Karpas-422 (cell line): ENCODE measurements at places on chromosomes 16 and 17.

GRCh38 chr16:88013091-88013609 is 61.9 kb downstream of the BANP start:
- peaks cover 10% of the 10 kb centered on the region; the same call in 1 of the 2 replicates for H3K36me3 ChIP-seq
- H3K27ac ChIP-seq, result no peak overlapping the region
- no peaks in the 10 kb centered on the region for H3K27me3 ChIP-seq
- H3K4me1 ChIP-seq, result peaks cover 17% of the 10 kb centered on the region

- no peak overlapping the region for H3K27ac ChIP-seq
- no peaks in the 10 kb centered on the region for H3K27me3 ChIP-seq
- no peaks in the 10 kb centered on the region for H3K4me1 ChIP-seq
- no peaks in the 10 kb centered on the region for H3K36me3 ChIP-seq
Observed at GRCh38 chr16:86828653-86829052, 250.3 kb downstream of the FOXL1 start.

GRCh38 chr17:69047368-69048263 is 13.1 kb downstream of the ABCA9 start:
- no peak overlapping the region for H3K4me3 ChIP-seq
- DNase-seq, result no peak
- no peaks in the 10 kb centered on the region for H3K36me3 ChIP-seq

DNA sequence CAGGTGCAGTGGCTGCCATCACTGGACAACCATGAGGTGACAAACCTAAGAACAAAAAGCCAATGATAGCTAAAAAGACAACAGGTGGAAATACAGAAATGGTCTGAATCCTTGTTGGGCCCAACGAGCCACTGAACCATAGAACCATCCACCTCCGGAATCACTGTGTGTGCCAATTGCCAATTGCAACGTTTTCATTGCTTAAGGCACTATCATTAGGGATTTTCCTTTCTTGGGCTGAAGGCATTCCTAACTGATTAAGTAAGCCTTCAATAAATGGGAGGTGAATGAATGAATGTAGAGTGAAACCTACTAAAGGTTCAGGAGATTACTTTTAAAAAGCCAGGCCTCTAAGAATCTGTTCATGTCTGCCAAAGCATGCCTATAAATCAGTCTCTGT is 3.6 kb downstream of the USP31 start:
- no peak overlapping the region for H3K27ac ChIP-seq
- no peak for DNase-seq
- H3K4me3 ChIP-seq, result no peak overlapping the region

DNA sequence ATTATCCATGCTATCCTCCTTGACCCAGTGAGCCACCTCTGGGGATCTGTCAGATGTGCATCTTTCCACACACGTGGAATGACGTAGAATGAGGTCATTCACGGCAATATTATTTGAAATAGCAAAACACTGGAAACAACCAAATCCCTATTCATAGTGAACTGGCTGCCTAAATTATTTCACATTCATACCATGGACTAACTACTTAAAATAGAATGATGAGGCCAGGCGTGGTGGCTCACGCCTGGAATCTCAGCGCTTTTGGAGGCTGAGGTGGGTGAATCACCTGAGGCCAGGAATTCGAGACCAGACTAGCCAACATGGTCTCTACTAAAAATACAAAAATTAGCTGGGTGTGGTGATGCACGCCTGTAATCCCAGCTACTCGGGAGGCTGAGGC is 75.5 kb downstream of the RAP1GAP2 start:
- no peak for DNase-seq
- no peaks in the 10 kb centered on the region for H3K4me1 ChIP-seq
- no peaks in the 10 kb centered on the region for H3K27me3 ChIP-seq
- no peak overlapping the region for H3K4me3 ChIP-seq
- no peak overlapping the region for H3K27ac ChIP-seq

GRCh38 chr16:11101283-11101682 is 154.7 kb downstream of the SOCS1 start:
- no peak for DNase-seq
- H3K4me1 ChIP-seq, result peaks cover 16% of the 10 kb centered on the region
- H3K36me3 ChIP-seq, result no peaks in the 10 kb centered on the region
- no peaks in the 10 kb centered on the region for H3K27me3 ChIP-seq
- no peak overlapping the region for H3K4me3 ChIP-seq
- no peak overlapping the region for H3K27ac ChIP-seq

GRCh38 chr17:66526827-66527226 is 224.4 kb downstream of the PRKCA start:
- no peaks in the 10 kb centered on the region for H3K36me3 ChIP-seq
- H3K4me1 ChIP-seq, result peaks cover 14% of the 10 kb centered on the region
- no peaks in the 10 kb centered on the region for H3K27me3 ChIP-seq
- no peak overlapping the region for H3K27ac ChIP-seq
- no peak overlapping the region for H3K4me3 ChIP-seq
- DNase-seq, result no peak

DNA sequence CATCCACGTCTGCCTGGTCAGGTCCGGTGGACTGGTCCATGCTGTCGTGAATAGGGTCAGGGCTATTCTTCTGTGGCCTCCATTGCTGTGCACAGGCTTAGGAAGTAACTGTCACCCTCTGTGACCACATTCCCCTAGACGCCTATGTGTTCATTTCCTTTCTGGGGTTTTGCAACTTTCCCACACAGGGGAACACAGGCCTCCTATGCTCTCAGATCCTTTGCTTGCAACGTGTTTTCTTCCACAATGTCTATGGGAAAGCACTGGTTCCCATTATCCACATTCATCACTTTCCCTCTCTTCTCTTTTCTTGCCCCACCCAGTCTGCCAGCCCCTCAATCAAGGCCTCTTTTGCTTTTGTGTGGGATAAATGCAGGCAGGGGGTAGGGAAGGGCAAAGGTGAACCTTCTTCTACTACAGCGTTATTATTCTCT is 43.2 kb upstream of the DNAJA2 start:
- no peak overlapping the region for H3K4me3 ChIP-seq
- peaks cover 3% of the 10 kb centered on the region; the same call in 1 of the 2 replicates for H3K4me1 ChIP-seq
- H3K27me3 ChIP-seq, result no peaks in the 10 kb centered on the region
- H3K36me3 ChIP-seq, result no peaks in the 10 kb centered on the region
- no peak for DNase-seq
- H3K27ac ChIP-seq, result no peak overlapping the region

GRCh38 chr16:67718668-67719047 is 458 bp downstream of the GFOD2 start:
- peak overlapping the region; percentile 83 for H3K4me3 ChIP-seq
- DNase-seq, result peak; percentile 71
- H3K36me3 ChIP-seq, result peaks cover 11% of the 10 kb centered on the region; the same call in 1 of the 2 replicates
- peak overlapping the region; percentile 83 for H3K27ac ChIP-seq
- H3K4me1 ChIP-seq, result peaks cover 65% of the 10 kb centered on the region
- H3K27me3 ChIP-seq, result no peaks in the 10 kb centered on the region

- no peaks in the 10 kb centered on the region for H3K27me3 ChIP-seq
- DNase-seq, result no peak
- H3K36me3 ChIP-seq, result no peaks in the 10 kb centered on the region
Observed at GRCh38 chr16:48426244-48427141, 41.3 kb upstream of the SIAH1 start.

GRCh38 chr16:22353933-22354541 is 20.4 kb downstream of the CDR2 start:
- DNase-seq, result no peak
- H3K27me3 ChIP-seq, result no peaks in the 10 kb centered on the region
- no peak overlapping the region for H3K27ac ChIP-seq
- no peaks in the 10 kb centered on the region for H3K4me1 ChIP-seq

DNA sequence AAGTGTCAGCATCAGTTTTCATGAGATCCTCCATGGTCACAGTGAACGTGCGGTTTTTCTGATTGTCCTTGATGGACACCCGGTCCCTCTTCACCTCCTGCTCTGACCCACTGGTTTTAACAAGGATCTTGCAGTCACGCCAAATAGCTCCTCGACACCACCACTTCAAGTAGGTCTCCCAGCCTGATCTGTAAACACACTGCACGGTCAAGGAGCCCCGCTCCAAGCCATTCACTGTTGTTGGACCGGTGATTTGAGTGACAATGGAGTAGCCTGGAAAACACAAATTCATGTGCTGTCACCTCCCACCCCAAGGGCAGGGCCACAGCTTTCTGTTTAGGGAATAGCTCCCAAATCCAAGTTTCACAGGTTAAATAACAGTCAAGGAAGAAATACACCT is 8.2 kb downstream of the CD300LF start:
- H3K4me1 ChIP-seq, result no peaks in the 10 kb centered on the region
- no peaks in the 10 kb centered on the region for H3K36me3 ChIP-seq
- DNase-seq, result no peak
- H3K4me3 ChIP-seq, result no peak overlapping the region
- H3K27me3 ChIP-seq, result no peaks in the 10 kb centered on the region

DNA sequence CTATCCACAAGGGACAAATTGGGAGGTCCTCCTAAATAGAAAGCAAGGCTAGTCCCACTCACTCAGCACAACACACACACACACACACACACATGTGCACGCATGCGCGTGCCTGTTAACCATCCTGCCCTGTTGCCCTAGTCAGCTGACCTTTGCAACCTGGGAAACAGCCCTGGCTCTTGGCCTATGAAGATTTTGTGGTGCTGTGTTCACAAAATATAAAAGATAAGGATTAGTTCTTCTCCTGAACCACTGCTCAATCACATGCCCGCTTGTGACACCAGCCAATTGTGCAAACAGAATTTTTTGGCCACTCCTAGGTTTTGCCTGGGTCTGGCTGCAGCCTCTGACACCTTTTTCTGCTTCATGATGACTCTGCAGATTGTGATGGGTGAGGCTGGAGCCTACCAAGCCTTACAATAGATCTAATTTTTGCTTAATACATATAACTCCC is 3.3 kb upstream of the CES1 start:
- H3K27me3 ChIP-seq, result no peaks in the 10 kb centered on the region
- no peaks in the 10 kb centered on the region for H3K36me3 ChIP-seq
- H3K27ac ChIP-seq, result no peak overlapping the region
- DNase-seq, result peak; percentile 17
- no peak overlapping the region for H3K4me3 ChIP-seq

- no peak overlapping the region for H3K27ac ChIP-seq
- no peaks in the 10 kb centered on the region for H3K36me3 ChIP-seq
- no peak for DNase-seq
- no peaks in the 10 kb centered on the region for H3K4me1 ChIP-seq
- no peaks in the 10 kb centered on the region for H3K27me3 ChIP-seq
Observed at GRCh38 chr16:87575027-87575804, 27.1 kb upstream of the JPH3 start.

DNA sequence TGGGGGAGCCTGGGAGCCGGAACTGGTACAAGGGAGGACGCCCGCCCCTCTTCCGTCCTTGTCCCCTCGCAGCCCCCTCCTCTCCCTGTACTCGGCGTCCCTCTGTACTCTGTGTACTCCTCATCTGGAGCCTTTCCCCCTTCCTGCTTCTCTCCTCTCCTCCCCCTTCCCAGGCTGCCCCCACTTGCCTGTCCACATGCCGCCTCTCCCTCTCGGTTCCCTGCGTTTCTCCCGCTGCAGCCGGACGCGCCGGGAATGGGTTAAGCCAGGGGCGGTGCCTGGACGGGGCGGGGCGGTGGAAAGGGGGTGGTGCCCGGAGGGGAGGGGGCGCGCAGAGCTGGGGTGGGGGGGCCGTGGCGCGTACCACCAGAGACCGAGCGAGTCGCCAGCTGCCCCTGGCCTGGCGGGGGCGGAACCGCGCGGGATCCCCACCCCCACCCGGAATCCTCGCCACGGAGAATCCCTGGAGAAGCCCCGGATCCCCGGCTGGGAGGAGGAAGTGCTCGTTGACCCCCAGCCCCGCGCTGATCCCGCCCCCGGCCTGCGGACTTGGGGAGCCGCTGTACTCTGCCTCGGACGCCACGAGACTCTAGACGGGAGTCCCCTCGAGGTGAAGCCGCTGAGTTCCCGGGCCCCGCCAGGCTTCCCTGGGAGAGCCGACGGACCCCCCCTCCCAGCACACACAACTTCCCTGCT is 22.6 kb downstream of the GJD3 start:
- no peaks in the 10 kb centered on the region for H3K27me3 ChIP-seq
- peak; percentile 57 for DNase-seq
- no peaks in the 10 kb centered on the region for H3K36me3 ChIP-seq
- peak overlapping the region; percentile 66; the same call in 1 of the 2 replicates for H3K27ac ChIP-seq
- H3K4me1 ChIP-seq, result peaks cover 60% of the 10 kb centered on the region

- peaks cover 13% of the 10 kb centered on the region for H3K36me3 ChIP-seq
- H3K27me3 ChIP-seq, result no peaks in the 10 kb centered on the region
- H3K4me3 ChIP-seq, result no peak overlapping the region
- peak overlapping the region; percentile 98 for H3K27ac ChIP-seq
Observed at GRCh38 chr17:80738987-80739730, 194.5 kb downstream of the RPTOR start.

- no peaks in the 10 kb centered on the region for H3K36me3 ChIP-seq
- H3K4me3 ChIP-seq, result no peak overlapping the region
- no peak overlapping the region for H3K27ac ChIP-seq
- no peaks in the 10 kb centered on the region for H3K27me3 ChIP-seq
- no peak for DNase-seq
- H3K4me1 ChIP-seq, result peaks cover 25% of the 10 kb centered on the region
Observed at GRCh38 chr16:31461921-31462804, 2.9 kb downstream of the ARMC5 start.

DNA sequence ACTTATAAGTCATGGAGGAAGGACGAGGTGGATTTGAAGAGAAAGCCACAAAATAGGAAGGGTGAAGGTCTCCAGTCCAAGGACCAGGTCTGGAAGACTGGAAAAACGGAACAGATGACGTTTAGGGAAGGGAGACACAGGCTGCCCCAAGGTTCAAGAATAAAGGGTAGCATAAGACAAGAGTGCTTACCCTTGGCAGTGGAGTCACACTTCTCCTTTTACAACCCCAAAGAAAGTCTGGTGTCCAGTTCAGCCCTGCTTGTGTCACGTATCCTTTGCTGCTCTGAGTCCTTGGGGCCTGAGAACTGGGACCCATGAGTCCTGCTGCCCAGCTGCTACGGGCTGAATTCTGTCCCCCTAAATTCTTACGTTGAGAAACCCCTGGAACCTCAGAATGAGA is 13.0 kb upstream of the GGA2 start:
- H3K27ac ChIP-seq, result no peak overlapping the region
- H3K4me3 ChIP-seq, result no peak overlapping the region
- no peak for DNase-seq
- H3K36me3 ChIP-seq, result peaks cover 55% of the 10 kb centered on the region
- peaks cover 38% of the 10 kb centered on the region for H3K4me1 ChIP-seq
- H3K27me3 ChIP-seq, result no peaks in the 10 kb centered on the region

- H3K27ac ChIP-seq, result no peak overlapping the region
- H3K36me3 ChIP-seq, result no peaks in the 10 kb centered on the region
- DNase-seq, result no peak
- no peaks in the 10 kb centered on the region for H3K27me3 ChIP-seq
Observed at GRCh38 chr16:78608305-78608776, 508.9 kb downstream of the WWOX start.

GRCh38 chr16:87054856-87055255 is 262.3 kb downstream of the C16orf95 start:
- no peaks in the 10 kb centered on the region for H3K4me1 ChIP-seq
- H3K36me3 ChIP-seq, result no peaks in the 10 kb centered on the region
- no peaks in the 10 kb centered on the region for H3K27me3 ChIP-seq
- no peak overlapping the region for H3K27ac ChIP-seq
